Activated T-cell treated with anti-CD3 and anti-CD28 coated beads for 1 hour (primary cell): ENCODE measurements at places on chromosomes 2 and 18.

DNA sequence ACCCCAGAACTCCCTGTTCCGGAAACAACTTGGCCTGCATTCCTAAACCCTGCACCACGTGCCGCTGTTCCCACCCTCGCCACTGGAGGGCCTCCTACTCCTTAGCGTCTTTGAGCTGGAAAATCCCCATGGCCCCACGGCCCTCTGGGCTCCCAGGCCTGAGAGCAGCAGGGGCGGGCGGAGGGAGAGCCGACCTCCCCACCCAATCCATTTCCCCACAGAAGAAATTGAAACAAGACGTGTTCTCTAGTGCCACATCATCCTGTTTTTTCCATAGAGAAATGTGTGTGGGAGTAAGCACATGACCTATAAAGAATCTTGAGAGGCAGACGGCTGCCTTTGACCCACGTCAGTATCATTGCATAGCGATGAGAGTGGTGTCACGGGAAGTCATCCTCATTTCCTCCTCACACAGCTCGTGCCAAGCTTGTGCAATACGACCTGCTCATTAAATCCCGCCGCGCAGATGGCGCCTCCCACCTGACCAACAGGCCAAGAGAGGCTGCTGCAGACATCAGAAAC is 79.2 kb downstream of the LAMA1 start:
- no peak for DNase-seq

- DNase-seq, result no peak
Observed at GRCh38 chr2:98801921-98802321, 71.0 kb upstream of the MGAT4A start.

DNA sequence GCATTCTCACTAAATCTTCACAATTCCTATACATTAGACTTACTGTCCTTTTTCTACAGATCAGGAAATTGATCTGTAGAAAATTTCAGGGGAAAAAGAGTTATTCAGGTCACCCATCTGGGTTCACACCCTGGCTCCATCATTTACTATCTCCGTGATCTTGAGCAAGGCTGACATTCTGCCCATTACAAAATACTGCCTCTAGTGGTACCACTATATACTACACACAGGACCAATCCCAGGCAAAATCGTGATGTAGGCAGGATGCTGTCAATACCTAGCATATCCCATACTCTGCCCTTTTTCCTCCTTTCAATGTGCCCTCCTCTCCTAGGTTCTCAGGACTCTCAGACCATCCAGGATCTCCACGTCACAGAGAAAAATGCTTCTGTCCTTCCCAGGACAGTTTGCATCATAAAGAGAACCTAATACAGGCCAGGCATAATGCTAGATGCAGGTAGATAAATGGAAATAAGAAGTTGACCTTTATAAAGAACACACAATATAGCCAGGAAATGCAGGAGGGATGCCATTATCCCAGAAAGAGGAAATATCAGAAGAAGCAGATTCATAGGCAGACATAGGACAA is 101.9 kb downstream of the CDH20 start:
- no peak for DNase-seq

- DNase-seq, result no peak
Observed at GRCh38 chr18:21684731-21685130, 19.8 kb downstream of the ABHD3 start.

- no peak for DNase-seq
Observed at GRCh38 chr2:126860385-126860784, 38.3 kb upstream of the TEX51 start.

- no peak for DNase-seq
Observed at GRCh38 chr2:55985406-55985805, 61.8 kb upstream of the EFEMP1 start.

DNA sequence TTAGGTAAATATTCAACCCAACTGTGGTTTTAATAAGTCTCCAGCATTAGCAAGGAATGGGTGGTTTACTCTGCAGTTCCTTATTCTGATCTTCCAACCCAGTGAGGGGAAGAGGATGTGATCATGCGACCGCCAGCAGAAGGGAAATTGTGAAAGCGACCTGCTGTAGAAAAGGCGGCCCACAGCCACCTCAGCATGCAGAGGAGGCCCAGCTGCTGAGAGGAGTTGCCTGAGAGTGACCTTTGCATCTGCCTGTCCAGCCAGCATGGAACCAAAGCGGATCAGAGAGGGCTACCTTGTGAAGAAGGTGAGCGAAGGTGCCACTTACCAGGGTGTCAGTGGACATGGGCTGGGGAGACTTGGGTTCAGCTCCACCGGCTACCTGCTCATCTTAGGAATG is at the start of gene PLEK:
TSS of gene PLEK (plus strand) at position 196 of the 400 bp plus-strand sequence. CDS start at position 266, 70 bp downstream.
- no peak for DNase-seq

DNA sequence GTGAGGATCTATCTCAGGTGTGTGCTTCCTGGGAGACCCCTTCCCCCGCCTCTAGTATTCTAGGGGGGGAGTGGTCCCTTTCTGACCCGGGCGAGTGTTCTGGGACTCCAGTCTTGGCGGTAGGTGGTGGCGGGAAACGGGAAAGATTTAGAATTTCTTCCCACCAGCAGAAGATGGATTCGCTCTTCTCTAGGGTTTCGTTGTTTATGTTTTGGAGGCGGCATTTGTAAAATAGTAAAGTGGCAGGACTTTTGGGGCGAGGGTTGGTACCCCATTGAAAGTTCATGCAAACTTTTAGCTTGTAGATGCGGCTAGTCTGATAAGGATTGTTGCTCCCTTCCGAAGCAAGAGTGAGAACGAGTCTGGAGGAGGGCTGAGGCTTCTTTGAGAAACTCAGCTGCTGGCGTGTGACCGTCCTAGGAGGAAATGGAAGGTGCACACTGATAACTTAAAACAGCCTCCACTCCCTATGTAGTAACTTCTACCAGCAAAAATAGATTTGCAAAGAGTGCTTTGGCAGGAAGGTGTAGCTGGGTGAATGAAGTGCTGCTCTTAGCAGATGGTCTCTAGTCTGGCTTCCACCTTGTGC is 412 bp downstream of the GPD2 start:
- peak; percentile 11 for DNase-seq

DNA sequence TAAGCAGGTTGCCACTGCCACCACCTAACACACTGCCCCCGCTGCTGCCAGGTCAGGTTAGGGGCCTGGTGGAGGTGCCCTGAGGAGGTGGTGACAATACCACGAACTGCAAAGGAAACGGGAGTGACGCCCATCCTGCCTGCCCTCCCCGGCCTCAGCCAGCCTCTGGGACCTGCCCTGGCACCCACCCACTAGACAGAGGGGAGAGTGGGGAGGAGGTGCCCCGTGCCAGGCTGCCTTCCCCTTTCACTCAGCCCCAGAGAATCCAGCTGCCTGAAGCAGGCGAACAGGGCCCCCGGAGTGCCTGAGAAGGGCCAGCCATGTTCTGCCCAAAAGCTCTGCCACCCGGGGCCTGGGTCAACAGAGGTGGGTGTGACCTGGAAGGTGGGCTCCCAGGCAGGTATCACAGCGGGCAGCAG is 44.5 kb upstream of the FOSL2 start:
- DNase-seq, result no peak

GRCh38 chr2:5121121-5121520 is 571.1 kb upstream of the SOX11 start:
- DNase-seq, result no peak

DNA sequence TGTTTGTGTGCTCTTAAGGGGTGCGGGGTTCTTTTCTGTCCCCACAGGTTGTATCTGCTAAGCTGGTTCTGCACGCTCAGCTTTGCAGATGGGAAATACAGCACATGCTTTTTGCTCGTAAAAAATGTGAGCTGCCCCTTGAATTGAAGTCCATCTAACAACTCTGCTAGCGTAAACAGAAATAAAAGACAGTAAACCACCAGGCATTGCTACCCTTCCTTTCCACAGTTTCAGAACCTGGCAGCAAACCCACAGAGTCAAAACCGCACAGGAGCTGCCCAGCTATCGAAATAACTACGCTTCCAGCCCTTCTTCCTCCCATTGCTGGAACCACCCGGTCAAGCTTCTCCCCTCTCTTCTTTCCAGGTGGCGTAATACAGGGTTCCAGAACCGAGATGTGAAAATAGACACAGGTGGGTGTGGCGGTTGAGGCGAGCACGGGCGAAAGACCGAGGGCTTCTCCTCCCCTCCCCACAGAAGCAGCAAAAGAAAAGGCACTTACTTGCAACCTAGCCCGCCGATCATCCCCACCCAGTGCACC is 479 bp downstream of the SCN9A start:
- DNase-seq, result no peak

DNA sequence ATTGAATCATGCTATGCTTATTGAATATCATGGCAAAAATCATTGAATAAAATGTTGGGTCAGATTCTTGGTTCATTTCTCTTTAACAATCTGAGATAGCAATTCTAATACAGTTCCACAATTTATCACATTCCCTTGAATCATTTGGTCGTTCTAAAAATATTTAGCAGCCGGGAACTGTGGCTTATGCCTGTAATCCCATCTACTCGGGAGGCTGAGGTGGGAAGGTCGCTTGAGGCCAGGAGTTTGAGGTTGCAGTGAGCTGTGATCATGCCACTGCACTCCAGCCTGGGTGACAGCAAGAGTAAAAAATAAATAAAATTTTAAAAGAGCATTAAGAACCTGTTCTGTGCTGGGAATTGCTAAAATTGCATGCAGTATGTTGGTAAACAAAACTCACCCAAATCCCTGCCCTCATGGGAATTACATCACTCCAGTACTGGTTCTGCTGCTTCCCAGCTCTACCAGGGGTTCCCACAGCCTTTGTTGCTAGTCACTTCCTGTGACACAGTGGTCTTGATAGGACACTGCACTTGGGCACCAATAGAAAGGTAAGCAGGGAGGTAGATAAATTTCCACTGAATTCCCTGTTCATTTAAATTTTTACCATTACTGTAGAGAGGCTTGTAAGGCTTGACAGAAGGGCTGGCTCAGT is 200.4 kb downstream of the CTNNA2 start:
- DNase-seq, result no peak

DNA sequence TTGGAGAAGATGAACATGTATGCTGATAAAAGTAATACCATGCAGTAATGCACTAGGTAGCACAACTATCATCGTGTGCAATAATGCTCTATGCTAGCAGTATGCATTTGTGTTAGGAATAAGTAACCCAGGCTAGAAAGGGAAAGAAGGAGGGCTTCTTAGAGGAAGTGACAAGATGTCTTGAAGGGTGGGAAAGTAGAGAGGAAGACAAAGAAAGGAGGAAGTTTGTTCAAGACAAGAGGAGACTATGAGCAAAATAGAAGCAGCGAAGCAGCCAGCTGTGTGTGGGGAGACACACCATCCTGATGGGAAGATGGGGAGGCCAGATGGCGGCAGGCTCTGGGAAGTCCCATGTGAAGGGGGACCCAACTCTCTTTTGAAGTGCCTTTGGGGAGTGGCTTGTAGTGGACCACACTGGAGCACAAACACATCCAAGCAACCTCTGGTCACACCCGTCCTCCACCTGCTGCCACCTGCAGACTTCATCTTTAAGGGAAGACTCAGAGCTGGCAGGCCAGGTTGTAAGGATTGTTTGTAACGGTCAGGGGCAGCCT is 39.9 kb upstream of the INHBB start:
- no peak for DNase-seq

- no peak for DNase-seq
Observed at GRCh38 chr2:97935719-97936161, 60.0 kb downstream of the TMEM131 start.

GRCh38 chr2:188922191-188922590 is 52.0 kb upstream of the COL3A1 start:
- DNase-seq, result no peak

- DNase-seq, result no peak
Observed at GRCh38 chr2:215745331-215745730, 268.0 kb downstream of the MREG start.

DNA sequence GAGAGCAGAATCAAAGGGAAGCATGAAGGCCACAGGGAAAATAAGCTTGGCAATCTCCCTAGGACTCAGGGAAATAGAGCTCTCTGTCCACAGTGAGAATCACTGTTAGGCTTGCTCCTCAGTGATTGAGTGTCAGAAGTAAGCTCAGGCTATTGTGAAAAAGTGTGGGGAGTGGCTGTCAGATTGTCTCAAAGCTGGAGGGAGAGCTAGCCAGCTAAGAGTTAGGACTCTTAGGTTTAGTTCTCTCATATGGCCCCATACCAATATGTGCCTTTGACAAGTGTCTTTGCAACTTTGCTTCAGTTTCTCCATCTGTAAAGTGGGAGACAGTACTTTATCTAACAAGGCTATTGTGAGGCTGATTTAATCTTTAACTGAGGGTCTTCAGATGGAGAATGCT is 17.2 kb downstream of the EIF4E2 start:
- DNase-seq, result no peak

GRCh38 chr18:66966171-66966570 is 362.3 kb upstream of the CDH19 start:
- no peak for DNase-seq

DNA sequence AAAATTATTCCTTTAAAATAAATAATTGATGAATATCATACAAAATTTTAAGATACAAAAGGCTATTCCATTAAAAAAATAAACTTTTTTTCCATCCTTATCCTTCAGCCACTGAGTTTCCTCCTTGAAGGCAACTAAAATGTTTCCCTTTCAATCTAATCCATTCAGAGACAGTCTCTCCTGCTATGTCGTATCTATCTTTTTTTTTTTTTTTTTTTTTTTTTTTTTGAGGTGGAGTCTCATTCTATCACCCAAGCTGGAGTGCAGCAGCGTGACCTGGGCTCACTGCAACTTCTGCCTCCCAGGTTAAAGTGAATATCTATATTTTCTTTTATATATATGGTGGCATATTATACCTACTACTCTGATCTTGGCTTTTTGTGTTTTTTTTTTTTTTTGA is 31.7 kb upstream of the SOS1 start:
- no peak for DNase-seq

DNA sequence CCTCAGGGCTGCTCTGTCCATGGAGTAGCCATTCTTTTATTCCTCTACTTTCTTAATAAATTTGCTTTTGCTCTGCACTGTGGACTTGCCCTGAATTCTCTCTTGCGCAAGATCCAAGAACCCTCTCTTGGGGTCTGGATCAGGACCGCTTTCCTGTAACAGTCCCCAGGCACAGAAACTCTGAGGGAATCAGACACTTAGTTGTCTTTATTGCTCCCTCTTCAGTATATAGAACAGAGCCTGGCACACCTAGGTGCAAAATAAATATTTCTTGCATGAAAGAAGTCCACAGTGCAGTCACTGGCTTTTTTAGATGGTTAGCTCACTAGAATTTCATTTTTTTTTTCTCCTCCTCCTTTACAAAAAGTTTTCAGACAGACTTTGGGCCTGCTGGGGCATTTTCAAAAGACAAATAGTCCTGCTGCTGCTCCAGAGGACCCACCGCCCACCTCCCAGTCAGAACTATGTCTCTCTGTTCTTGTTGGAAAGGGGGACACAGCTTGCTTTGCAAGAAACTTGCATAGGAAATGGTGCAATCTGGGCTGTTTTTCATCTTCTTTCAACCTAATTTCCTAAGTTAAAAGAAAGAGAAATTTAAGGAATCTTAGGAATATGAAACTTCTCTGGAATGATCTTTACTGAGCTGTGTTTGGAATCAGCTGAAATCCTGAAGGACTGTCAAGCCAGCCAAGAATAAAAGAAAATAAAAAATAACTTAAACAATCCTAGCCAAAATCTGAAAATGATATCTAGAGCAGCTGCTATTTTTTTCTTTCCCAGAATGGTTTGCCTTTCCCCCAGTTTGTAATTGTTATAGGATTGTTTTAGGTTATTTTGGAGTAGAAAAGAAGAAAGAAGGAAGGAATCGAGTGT is 31.7 kb upstream of the MAP4K3 start:
- DNase-seq, result no peak
